H1 (cell line): ENCODE measurements at places on chromosomes 3 and 15.

DNA sequence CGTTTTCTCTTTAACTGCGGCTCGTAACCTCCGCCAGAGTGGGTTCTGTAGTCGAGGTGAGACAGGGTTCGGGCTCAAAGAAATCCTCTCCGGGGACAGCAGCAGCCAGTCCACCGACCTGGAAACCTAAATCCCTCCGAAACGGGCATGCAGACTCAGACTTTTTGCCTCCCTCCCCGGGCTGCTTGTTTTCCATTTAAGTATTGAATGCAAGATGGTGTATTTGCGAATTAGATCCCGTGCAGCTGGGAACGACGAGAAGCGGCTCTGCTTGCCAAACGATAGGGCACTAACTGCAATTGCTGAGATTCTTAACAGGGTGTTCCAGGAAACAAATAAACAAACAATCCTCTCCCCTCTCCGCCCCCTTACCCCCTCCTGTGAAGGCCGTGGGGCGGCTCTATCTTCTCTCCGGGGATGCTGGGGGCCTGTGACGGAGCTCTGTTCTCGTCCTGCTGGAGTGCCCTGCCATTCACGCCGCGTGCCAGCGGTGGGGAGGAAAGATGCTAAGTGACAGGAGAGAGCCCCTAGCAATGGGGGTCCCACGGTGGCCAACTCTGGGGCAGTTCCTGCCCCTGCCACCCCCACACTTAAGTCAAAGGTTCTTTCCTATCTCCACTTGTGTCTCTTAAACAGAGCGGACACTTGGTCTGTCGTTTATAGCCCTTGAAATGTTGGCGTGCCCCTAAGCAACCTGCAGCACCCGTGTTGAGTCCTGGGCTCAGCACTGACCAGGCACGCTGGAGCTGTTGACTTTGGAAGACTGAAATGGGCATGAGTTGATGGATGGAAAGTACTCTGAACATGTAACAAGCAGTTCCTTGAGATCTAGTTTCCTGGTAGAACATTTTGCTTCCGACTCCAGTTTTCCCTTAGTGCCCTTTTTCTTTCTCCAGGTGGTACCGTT, 1.3 kb upstream of the ETV5 start:
- no peak for DNase-seq

- DNase-seq, result no peak
Measured at GRCh38 chr3:146307456-146307725, 56.5 kb upstream of the PLSCR4 start.

GRCh38 chr15:47685141-47685870, 32.0 kb upstream of the SEMA6D start:
- no peak for DNase-seq

GRCh38 chr15:57263520-57263919, 112.8 kb upstream of the CGNL1 start:
- DNase-seq, result no peak

- DNase-seq, result no peak
Measured at GRCh38 chr3:113890256-113890900, 51.8 kb downstream of the GRAMD1C start.
